ENCODE measurements at places on chromosomes 1 and 21.

DNA sequence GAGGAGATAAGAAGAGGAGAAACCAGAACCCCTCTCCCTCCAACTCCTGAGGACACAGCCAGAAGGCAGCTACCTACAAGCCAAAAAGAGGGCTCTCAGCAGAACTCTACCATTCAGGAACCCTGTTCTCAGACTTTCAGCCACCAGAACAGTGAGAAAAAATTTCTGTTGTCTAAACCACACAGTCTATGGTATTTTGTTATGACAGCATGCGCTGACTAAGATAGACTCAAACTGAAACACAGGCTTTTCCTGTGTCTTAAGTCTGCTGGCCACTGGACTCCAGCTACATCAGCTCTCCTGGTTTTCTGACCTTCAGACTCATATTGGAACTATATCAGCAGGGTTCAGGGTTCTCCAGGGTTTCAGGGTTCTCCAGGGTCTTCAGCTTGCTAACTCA lies 126.5 kb upstream of the TNFSF4 start:
- DNase-seq, result no peak

DNA sequence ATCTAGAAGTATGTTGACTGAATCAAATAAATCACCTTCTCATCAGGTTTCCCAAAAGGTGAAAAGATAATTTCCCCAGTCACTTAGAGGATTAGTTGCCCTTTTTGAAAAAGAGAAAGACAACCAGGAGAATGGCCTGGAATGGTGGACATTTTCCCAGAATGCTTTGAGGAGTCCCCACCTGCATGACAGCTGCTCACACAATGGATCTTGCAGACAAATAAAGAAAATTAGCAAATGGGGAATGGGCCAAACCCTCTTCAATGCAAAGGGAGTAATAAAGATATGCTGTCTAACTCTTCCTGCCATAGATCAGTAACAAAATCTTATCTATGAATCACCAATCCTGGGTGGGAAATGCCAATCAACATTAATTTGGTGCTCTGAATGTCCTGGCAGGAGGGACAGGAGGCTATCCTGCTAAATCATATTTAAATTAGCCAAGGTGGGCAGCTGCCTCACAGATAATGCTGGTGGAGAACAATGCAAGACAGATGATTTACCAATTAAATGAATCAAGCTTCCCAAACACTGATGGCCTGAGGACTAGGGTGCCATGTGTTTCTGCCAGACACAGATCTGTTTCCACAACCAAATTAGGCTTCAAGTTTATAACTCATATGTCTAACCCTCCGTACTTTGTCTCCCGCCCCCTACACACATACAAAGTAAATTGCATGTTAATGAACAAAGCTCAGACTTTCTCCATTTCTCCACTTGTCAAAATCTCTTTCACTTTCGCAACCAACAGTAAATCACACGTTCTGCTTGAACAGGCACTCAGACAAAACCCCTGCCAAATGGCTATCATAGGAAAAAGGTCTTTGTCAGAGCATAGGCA lies 488.0 kb upstream of the PLXNA2 start:
- no peak for DNase-seq

DNA sequence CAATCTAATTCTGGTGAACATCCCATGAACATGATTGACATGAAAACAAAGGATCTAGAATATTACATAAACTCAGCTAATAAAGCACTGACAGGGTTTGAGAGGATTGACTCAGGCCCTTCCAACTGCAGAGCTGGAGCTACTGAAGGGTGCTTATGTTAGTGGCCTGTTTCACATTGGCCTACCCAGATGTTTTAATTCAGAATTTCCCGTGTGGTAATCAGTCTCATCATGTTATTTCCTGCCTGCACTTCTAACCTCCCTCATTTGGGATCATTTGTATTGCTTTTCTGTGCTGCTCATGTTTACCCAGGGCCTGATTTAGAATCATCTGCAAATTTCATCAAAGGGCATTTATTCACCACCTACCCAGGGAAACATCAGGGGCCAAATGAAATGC lies 270.3 kb downstream of the PLPP3 start:
- no peak for DNase-seq

- no peak for DNase-seq
These were observed 88.8 kb upstream of the ARHGEF16 start for GRCh38 chr1:3365523-3366125.

DNA sequence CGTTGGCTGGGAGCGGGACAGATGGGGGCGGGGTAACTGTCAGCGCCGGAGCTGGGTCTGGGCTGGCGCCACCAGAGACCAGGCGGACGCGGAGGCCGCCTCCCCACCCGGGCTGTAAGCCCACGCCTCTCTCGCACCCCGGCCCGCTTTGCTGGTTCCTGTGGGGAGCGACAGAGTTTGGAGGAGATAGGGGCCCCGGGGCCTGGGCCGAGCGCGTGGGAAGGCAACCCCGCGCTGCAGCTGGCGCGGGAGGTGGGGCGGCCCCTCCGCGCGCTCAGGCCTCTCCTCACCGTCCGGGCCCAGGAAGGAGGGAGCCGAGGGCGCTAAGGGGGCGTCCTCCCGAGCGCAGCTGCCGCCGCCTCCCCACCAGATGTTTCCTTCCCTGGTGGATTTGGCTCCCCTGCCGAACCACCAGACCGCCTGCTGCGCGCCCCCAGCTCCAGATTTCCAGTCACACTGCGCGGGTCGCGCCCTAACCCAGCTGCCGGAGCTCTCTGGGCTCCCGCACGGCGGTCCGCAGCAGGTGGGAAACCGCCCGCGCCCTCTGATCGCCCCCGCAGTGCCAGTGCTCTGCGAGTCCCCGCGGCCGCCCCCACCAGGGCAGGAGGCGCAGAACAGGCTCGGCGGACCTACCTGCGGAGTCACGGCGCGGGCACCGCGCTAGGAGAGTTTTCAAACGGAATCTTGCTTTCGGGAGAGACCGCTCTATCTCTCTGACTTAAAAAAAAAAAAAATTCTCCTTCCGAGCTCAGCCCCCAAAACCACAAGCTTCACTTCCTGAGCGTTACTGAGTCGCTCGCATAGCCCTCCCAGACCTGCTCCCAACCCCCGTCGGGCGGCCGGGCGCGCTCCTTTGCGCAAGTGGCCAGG lies 1.1 kb downstream of the GFI1 start:
- peak; percentile 85 for DNase-seq

- peak; percentile 3 for DNase-seq
These were observed 1.1 kb downstream of the MIA3 start for GRCh38 chr1:222618880-222619596.

- DNase-seq, result no peak
These were observed 18.1 kb upstream of the SNX27 start for GRCh38 chr1:151593730-151594129.

DNA sequence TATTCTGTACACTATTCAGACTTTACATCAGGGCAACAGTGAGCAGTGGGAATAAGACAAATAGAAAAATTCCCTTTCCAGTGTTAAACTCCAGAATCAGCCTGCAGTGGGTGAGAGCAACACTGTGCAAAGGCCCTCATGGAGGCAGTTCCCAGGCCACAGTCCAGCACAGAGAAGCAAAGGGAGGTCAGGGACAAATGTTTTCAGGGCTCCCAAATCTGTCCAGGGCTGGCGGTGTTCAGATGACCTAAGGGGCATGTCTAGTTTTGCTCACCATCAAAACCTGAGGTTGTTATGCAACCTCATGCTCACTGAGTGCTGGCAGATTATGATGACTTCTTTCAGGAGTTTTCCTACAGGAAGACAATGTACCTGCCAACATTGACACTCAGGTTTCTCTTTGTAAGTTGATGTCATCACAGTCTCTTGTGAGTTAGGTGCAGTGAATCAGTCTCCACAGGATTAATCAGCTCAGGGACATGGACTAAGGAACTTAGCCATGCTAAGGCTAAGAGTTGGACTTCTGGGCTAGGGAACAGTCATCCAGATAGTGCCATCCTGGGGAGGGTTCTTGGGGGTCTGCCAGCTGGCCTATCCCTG lies 3.6 kb upstream of the LCE5A start:
- DNase-seq, result no peak

Measured in stimulated activated CD4-positive, alpha-beta T cell treated with anti-CD3 and anti-CD28 coated beads, Interleukin-4, amount 100 ng/mL, for 48 hours (primary cell).